Cerebellar nuclear complex (tissue), 1 donor: ENCODE measurements at places on chromosomes 3 and 15.

DNA sequence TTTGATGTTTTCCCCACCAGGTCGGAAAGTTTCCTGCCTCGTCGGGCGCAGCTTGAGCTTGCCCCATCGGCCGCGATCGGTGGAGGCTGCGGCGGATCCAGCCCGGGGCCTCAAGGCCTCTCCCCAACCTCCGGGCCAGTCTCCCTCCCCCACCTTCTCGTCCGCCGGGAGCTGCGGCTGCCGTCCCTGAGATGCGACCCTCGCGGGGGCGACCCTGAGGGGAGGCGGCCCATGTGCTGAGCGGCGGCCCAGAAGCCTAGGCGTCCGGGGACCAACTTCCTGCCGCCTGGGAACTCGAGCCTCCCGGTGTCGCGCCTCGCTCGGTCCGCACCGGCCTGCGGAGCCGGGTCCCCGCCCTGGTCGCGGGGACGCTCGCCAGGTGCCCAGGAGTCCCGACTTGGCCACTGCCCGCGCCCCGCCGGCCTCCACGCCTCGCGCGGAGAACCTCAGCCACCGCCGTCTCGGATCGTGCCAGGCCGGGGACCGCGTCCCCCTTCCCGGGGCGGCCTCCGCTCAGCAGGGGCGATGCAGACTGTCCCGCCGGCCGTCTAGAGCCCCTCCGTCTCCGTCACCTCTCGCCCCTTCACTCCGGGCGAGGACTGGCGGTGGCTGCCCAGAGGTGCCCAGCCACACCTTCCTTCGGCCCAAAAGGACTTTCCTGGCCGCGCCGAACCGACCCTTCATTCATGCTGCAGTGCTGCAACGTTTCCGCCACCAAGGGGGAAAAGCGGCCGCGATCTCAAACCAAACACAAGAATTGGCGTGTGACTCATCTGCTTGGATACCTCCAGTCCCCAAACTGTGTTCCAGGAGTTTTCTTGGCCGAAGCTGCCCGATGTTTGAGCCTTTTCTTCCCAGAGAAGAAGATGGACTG lies 656 bp downstream of the SLMAP start:
- DNase-seq: no peak

DNA sequence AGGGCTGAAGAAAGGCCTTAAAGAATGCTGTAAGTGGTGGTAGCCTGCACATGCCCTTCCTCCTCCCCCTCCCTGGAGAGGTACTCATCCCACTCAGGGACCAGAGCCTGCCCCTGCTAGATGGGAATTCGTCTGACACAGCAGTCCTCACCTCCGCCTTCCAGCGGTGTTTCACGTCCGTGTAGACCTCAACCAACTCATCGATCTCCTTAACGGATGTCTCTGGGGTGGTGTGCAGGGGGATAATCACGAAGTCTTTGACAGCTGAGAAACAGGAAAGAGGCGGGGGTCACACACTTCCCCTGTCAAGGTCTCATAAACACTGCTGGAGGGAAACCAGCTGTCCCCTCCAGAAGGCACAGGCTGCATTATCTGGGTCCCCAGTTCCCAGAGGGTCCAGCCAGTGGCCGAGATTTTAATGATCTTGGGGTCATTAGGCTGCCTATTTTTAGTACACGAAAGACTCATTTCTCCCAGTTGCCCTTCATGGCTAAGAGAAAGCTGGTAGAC lies 9.9 kb downstream of the DNASE1L3 start:
- DNase-seq: no peak

GRCh38 chr3:51343918-51344687 lies 41.0 kb upstream of the MANF start:
- no peak for DNase-seq

GRCh38 chr15:52780172-52780980 lies 9.8 kb downstream of the ONECUT1 start:
- no peak for DNase-seq

DNA sequence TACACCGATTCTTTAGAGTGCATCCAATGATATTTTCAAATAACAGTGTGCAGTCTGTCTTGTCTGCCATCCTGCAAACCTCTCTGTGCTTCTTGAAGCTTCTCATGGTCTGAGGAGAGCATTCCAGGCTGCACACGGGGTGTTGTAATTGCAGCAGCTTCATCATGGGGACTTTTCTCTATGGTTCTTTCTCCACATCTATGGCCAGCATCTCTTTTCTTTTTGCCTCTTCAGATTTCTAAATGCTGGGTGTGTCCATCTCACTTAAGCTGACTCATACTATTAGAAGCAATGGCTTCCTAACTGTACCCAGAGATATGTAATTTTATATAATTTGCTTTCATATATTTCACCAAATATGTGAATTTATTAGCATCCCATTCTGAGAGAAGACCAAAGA lies 63.8 kb upstream of the EPHB3 start:
- DNase-seq: no peak

DNA sequence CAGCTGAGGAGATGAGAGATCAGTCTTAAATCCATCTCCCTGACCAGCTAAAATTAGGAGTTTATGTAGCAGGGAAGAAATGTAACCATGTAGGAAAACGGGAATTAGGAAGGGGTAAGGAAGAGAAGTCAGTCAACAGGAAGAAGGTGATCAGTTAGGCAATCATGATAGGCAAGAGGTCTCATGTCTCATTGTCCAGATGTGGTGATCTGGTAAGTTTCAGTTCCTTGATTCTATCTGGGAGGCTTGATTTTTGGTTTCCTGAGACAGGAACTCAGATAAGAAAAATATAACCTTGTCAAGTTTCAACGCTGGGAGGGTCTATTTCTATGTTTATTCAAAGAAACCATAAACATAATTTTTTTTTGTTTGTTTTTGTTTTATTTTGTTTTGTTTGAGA lies 40.3 kb upstream of the TBC1D5 start:
- DNase-seq: no peak

GRCh38 chr15:99628374-99629001 lies 62.7 kb downstream of the MEF2A start:
- DNase-seq: no peak

DNA sequence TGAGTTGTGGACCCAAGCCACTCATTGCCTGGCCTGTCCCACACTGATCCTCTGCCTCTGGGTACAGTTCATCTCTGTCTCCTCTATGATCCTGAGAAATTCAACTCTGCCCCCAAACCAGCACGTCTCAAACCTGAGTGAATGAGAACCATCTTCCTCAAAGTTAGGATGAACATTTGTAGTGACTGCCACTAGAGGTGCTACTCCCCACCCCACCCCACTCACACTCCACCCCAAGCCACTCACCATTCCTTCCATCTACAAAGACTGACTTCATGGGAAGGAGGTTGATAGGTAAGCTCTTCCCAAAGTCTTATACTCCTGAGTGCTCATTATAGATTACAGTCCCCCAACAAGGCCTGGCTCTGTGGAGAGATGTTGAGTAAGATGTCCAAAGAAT lies 43.8 kb downstream of the NEK10 start:
- no peak for DNase-seq

DNA sequence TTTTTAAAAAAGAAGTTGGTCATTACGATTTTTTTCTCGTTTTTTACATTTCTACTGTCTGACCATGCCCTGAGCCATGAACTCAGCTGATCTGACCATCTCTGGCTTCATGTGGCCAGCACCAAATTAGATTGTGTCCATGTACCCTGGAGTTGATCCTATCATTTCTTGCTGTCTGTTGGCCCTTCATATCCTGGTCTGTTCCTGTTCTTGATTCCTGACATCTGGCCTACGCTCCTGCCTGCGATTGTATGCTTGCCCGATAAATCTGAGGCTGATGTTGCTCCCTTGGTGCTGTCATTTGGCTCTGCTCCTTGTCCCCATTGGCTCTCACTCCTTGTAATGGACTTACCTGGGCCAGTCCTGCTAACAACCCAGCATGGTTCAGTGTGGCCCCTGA lies 89.8 kb upstream of the IGSF10 start:
- no peak for DNase-seq

- no peak for DNase-seq
Measured at GRCh38 chr15:26702381-26702780, 70.5 kb downstream of the GABRB3 start.

DNA sequence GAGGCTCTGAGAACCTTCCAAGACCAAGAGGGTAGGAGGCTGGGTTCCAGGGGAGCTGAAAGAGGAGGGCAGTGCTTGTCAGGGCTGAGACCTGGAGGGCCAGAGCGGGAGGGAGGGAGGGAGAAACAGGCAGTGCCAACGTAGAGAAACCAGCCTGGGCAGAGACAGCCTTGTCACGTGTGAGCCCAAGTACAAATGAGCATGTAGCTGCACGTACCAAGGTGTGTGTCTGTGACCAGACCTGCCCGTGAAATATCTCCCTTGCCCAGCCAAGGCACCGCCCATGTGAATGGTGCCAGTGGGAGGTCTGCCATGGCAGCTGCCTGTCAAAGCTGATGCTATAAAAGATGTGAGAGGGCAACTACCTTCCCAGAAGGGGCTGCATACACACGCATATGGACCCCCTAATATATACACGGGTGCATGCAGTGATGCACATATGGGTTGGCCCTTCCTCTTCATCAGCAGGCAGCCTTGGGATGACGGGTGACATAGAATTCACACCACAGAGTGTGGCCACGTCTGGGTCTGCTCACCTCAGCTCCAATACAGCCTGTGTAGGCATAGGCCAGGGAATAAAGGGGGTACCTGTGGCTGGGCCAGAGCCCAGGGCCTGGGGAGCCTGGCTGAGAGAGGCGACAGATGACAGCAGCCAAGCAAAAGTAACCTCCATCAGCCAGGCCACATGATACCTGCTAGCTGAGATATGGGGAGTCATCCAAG lies 7.8 kb upstream of the CTDSPL start:
- no peak for DNase-seq

- DNase-seq: no peak
Measured at GRCh38 chr3:178336336-178336735, 199.9 kb upstream of the KCNMB2 start.

GRCh38 chr3:126659915-126660886 lies 5.3 kb upstream of the TXNRD3 start:
- DNase-seq: no peak

GRCh38 chr3:102034639-102035451 lies 185.5 kb downstream of the NFKBIZ start:
- DNase-seq: no peak

- DNase-seq: no peak
Measured at GRCh38 chr3:191227541-191227940, 28.5 kb downstream of the OSTN start.

DNA sequence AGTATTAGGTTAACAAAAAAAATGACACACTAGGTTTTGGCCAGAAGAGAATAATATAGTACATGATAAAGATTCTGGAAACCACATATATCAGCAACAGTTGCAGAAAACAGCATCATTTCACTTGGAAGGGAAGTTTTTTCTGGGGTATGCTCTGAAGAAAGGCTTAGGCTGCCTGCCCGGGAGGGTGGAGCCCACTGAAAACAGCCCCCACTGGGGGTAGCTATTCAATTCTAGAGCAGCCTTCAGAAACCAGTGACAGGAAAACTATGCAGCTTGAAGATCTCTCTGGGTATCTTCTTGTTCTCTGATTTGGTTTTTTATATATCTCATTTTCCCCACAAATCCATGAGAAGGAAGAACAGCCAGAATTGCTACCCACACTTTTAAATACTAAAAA lies 43.2 kb downstream of the ZMAT3 start:
- DNase-seq: no peak

- no peak for DNase-seq
Measured at GRCh38 chr3:156135921-156136638, 15.7 kb downstream of the KCNAB1 start.

DNA sequence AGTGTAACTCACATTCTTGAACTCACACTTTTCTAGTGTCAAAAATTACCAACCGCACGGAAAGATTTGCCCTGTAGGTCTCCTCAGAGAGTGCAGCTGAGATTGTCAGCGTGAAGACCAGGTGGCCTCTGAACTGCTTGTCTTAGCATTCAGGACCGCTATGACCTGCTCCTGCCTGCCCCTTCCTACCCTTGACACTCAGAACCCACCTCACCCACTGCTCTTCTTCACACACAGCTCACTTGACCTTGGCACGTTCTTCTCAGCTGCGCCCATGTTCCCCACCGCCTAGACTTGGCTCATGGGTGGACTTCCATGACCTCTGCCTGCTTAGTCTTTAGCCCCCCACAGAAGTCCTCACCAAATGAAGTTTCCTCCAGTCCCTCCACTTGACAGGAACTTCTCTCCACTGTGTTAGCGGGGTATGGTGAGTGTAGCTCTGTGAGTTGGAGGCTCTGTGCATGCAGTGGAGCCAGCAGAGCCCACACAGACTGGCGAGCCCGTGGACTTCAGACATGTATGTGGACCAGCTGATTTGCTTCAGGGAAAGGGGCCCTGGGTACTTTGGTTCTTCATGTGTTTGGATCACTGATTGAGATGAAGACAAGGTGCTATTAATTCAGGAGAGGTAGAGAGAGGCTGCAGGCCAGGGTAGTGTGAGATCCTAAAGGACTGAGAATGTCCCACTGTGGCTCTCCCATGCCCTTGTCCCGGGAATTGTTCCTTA lies 221.3 kb downstream of the OPA1 start:
- no peak for DNase-seq

DNA sequence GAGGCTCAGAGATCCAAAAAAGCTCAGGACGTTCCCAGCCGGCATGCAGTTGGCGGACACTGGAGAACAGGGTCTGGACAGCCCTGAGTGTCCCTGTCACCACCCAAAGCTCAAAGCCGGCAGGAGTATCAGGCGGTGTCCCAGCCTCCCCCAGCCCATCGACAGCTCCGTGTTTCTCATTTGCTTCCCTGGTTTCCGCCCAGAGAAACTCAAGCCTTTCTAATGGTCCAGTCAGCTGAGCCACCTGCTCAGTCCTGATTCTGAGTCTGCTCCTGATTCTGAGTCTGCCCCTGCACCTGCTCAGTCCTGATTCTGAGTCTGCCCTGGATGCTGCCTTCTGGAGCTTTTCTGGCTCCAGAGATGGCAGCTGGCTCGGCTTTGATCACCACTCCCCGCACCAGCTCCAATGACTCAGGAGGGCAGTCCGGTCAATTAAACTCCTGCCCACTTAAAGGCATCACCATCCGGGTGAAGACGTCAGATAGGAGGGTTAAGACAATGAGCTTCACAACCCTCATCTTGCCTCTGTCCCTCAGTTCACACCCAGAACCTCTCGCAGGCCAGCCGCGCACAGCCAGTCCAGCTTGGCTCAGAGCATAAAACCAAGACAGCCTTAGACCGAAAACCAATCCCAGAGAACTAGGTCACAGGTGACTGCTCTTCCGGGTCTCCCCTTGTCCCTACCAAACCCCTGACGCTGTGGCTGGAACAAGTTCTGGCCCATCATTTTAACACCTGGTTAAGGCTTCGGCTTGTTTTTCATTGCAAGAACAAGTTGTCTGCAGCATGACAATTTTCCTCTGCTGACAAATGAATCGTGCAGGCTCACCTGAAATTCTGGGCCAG lies 6.8 kb downstream of the PCSK6 start:
- no peak for DNase-seq
